ENCODE measurements at places on chromosomes 11 and 22. TPM values are rescaled to one million over a fixed set of nuclear protein-coding genes. Genes with fewer than 3 reads are reported as not detected.

ABCG4 gene
- total RNA-seq = 0.78 TPM

B3GAT1 gene
- total RNA-seq = 0.13 TPM

SORL1 gene
- 7.5 TPM for total RNA-seq

KRTAP5-9 gene
- total RNA-seq = not detected

RCOR2 gene
- 0.40 TPM for total RNA-seq

ZBTB44 gene
- 50.4 TPM for total RNA-seq

ARHGAP42 gene
- 10.6 TPM for total RNA-seq

OR8D1 gene
- total RNA-seq = not detected

CDC45 gene
- total RNA-seq = 0.42 TPM

MUC5B gene
- 0.45 TPM for total RNA-seq

UPK3A gene
- not detected for total RNA-seq

HORMAD2 gene
- total RNA-seq = not detected

OR52N4 gene
- not detected for total RNA-seq

OR10A2 gene
- not detected for total RNA-seq

NCF4 gene
- 26.0 TPM for total RNA-seq

SHISA8 gene
- total RNA-seq = not detected

OR5M11 gene
- total RNA-seq = not detected

APLP2 gene
- 311 TPM for total RNA-seq

KDELR3 gene
- total RNA-seq = 8.1 TPM

OR8U1 gene
- not detected for total RNA-seq

FOLR3 gene
- total RNA-seq = 0.50 TPM

SLC22A8 gene
- not detected for total RNA-seq

P2RY2 gene
- total RNA-seq = 0.52 TPM

OR8D4 gene
- not detected for total RNA-seq

CNGA4 gene
- not detected for total RNA-seq

All from esophagus muscularis mucosa (tissue), 4 donors.